ENCODE measurements at places on chromosomes 7 and 10.

- DNase-seq = no peak
Measured at GRCh38 chr7:44216521-44217222, 15.9 kb downstream of the YKT6 start.

DNA sequence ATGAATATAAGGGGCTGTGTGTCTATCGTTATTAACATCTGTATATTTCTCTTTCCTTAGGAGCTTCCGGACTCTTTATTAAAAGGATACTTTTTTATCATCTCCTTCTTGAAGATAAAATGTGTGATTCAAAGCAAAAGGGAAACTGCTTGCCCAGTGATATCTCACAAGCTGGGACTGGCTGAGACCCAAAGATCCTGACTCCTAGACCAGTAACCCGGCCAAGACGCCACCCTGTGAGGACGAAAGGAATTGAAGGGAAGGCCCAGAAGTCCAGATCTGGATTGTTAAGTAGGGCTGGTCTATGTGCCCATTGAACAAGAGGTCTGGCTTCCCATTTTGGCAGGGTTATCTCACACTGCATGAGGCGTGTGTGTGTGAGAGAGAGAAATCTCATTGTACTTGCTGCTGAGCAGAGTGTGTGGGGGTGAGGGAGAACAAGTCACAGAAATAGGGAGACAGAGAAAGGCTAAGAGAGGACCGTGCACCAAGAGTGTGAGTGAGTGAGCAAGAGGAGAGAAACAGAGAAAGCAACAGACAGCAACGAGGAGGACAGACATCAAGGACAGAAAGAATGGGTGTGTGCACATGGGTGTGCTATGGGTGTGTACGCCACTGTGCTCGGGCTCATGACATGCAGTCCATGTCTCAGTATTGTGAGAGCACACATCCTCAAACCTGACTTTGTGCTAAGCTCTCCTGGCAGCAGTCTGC lies 75.4 kb downstream of the PLXNA4 start:
- no peak for DNase-seq

- no peak for DNase-seq
Measured at GRCh38 chr10:78993261-78993945, 75.4 kb upstream of the ZMIZ1 start.

GRCh38 chr7:148747274-148747673 lies 48.6 kb downstream of the CUL1 start:
- no peak for DNase-seq

DNA sequence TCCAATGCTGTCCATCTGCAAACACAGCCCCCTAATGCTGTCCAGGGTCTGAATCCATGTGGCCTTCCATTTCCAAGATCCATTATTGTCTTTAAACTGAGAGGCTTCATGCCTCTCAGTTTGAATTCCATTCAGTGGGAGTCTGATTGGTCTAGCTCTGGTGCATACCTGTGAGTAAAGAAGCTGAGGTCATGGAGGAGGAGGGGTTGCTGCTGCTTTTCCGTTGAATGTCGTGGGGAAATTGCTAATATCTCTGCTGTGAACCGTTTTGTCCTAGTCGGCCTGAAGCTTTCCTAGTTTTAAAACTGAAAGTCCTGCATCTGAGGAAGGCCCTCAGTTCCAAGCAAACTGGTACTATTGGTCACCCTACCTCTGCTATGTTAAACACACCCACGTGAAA lies 17.7 kb downstream of the SH2D4B start:
- DNase-seq = no peak

GRCh38 chr10:44334621-44335184 lies 50.2 kb downstream of the CXCL12 start:
- DNase-seq = no peak

- no peak for DNase-seq
Measured at GRCh38 chr10:110632591-110633215, 11.4 kb upstream of the RBM20 start.

GRCh38 chr7:25900245-25900644 lies 251.8 kb upstream of the NFE2L3 start:
- DNase-seq = no peak

DNA sequence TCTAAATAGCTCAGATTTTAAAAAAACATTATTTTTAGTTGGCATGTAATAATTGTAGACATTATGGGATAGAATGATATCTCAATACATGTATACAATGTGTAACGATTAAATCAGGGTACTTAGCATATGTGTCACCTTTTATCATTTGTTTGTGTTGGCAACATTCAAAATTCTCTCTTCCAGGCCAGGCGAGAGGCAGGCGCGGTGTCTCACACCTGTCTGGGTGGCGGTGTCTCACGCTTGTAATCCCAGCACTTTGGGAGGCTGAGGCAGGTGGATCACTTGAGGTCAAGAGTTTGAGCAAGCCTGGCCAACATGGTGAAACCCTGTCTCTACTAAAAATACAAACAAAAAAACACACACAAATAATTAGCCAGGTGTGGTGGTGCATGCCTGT lies 151.7 kb downstream of the RTKN2 start:
- DNase-seq = no peak

Measured in stimulated activated CD4-positive, alpha-beta T cell treated with anti-CD3 and anti-CD28 coated beads, TNF-alpha, amount 100 ng/mL, for 4 hours (primary cell).